ENCODE measurements at places on chromosomes 2 and 18. TPM values are rescaled to one million over a fixed set of nuclear protein-coding genes. Genes with fewer than 3 reads are reported as not detected.

DNA sequence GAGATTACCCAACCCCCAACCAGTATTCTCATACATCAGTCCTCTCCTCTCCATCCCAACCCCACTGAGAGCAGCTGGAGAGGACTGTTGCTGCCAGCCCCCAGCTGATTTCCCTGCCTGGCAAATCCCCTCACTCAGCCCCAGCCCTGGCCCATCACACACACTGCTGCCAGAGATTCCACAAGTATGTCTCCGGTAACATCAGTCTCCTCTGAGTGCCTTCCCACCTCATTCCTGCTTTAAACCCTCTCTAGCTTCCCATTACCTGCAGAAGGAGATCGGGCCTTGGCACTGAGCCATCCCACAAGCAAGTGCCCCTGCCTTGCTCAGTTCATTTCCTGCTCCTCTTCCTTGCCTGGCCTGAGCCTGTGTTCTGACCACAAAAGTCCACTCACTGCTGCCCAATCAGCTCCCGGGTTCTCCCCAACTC, 50.6 kb upstream of the ZFP36L2 start:
- DNase-seq = no peak

GRCh38 chr2:37601569-37601968, 69.9 kb downstream of the CDC42EP3 start:
- DNase-seq = no peak

DNA sequence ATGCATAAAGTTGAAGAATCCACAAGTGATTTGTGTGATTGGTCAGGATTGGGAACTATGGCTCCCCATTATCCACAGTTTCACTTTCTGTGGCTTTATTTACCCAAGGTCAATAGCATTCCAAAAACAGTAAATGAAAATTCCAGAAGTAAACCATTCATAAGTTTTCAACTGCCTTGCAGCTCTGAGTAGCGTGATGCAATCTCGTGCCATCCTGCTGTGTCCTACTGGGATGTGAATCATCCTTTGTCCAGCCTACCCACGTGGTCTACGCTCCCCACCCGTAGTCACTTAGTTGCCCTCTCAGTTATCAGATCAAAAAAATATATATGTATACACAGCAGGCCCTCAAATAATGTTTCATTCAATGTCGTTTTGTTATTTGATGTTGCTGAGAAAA, 89.0 kb upstream of the DLGAP1 start:
- no peak for DNase-seq

GRCh38 chr2:222708274-222708710, 36.8 kb downstream of the MOGAT1 start:
- no peak for DNase-seq

DNA sequence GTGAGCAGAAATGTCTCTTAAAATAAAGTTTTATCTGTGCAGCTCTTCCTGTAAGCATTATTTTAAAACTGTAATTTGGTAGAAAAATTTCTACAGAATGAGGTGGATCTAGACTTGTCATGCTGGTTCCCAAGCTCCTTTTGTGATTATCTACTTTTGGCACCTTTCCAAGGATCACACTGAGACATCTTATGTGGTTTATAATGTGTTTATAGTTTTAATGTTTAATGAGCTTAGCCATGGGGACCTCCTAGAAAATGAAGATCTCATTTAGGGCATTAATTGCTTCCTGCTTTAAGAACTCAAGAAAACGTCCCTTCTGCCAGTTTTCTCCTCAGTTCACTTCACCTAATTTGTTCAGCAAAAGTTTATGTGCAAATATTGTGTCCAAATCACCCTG, 468.4 kb downstream of the SUCLG1 start:
- DNase-seq = no peak

DNA sequence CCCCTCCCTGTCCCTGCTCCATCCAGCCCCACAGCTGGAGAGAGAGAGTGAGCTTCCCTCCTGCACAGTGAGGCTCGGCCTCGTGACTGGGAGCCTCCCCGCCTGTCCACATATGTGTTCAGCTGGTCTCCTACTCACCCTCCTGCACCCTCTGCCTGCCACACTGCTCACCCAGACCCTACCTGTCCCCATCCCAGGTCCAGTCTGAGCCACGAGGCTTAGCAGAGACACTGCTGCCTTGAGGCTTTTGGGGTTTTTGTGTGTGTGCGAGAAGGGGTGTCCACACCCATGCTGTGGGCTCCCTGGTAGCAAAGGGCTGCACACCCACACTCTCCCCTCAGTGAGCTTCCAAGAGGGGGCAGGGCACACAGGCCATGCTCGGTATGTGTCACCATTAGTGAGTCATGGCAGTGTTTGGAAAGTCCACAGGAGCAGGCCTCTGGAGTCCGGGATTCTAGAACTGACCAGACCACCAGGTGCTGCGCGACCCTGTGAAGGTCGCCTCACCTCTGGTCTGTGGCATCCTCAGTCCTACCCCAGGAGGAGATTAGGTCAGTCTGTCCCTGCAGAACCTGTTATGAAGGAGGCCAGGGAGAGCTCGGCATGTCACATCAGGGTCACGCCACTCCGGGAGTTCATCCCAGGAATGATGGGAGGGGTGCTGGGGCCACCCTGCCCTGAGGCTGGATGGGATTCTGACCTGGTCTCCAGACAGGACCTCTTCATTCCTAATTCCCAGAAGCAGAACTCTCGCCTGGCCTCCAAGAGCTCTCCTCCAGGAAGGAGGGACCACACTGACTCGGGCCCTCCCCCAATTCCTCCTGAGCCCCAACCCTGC, 39.9 kb upstream of the SMAD7 start:
- DNase-seq = no peak

The SH3BP4 gene
- total RNA-seq = 62.5 TPM

The DPYSL5 gene
- not detected for total RNA-seq

The PLA2R1 gene
- total RNA-seq = 14.5 TPM

The SERPINB5 gene
- not detected for total RNA-seq

The G6PC2 gene
- not detected for total RNA-seq

The TWIST2 gene
- total RNA-seq = 7.2 TPM

All from glomerular endothelial cell (primary cell).